ENCODE measurements at places on chromosomes 7 and 10.

DNA sequence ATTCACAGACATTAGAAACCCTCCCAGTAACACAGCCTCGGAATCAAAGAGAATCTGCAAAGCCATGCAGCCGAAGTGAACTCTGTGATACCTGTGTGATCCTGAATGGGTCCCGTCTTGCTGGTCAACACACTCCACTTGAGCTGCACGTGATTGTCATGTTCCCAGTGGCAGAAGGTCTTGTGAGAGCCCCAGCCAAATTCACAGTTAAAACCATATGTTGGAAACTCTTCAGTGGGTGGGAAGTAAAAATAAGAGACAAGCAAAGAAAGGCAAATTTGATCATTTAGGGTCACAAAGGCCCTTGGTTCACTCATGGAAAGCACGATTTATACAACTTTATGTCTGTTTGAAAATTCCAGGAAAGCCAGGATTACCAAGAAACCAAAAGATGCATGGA lies 142.3 kb downstream of the NRP1 start:
- DNase-seq = no peak

DNA sequence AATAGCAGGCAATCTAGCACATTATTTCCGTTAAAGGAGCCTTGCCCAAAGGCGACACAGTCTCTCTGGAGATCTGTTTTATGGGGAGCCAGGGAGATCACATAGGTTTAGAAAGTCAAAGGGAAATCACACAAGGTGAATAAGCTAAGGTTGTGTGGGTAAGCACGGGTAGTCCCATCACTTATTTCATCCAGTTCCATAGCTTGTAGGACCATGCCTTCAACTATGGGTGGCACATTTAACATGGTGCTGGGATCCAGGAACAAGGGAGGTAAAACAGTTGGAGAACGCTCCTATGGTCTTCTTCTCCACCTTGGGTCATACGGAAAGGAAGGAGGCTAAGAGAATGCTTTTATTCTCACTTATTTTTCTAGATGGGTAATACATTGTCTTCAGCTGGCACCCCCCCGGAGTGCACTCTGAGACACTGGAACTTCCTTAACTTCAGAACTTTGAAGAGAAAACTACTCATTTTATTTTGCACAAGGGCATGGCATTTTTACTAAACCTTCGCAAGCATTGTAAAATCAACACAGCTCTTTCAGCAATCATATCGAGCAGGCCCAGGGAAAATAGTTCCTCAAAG lies 435.4 kb downstream of the KIF20B start:
- DNase-seq = no peak

- DNase-seq = no peak
Measured at GRCh38 chr7:155560982-155561686, 14.8 kb upstream of the CNPY1 start.

GRCh38 chr7:158631574-158632195 lies 44.1 kb upstream of the PTPRN2 start:
- no peak for DNase-seq

GRCh38 chr7:30997316-30997715 lies 33.6 kb downstream of the GHRHR start:
- no peak for DNase-seq

DNA sequence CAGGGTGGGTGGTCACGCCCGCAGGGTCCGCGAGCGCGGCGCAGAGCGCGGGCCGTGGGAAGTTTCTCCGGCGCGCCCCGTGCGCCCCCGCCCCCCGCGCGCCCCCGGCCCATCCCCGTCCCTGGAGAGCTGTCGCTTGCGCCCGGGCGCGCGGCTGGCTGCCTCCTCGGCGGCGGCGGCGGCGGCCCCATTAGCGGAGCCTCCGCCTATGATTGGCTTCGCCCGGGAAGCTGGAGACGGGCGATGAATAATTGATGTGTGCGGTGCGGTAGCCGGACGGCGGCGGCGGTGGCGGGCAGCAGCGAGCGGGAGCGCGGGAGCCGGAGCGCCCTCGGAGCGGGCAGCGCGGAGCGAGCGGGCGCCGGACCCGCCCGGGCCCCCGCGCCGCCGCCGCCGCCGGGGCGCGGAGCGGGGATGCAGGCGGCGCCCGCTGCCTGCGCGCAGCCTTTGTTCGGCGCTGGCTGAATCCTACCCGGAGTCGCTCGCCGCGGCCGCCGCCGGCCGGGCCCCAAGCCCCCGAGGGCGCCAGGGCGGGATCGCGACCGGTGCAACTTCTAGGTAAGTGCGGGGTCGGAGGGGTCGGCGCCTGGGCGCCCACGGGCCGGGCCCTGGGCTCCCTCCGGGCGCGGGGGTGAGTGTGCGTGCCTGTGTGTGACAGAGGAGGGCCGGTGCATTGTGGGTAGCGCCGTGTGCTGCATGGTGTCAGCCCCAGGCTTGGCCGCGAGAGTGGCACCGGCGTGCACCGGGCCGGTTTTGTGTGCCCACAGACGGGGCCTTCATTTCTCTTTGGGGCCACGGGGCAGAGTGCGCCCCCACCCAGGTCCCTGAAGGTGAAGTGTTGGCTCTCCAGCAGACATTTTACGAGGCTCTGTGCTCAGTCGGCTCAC lies 103.8 kb upstream of the PPIF start:
- DNase-seq = peak; percentile 81

DNA sequence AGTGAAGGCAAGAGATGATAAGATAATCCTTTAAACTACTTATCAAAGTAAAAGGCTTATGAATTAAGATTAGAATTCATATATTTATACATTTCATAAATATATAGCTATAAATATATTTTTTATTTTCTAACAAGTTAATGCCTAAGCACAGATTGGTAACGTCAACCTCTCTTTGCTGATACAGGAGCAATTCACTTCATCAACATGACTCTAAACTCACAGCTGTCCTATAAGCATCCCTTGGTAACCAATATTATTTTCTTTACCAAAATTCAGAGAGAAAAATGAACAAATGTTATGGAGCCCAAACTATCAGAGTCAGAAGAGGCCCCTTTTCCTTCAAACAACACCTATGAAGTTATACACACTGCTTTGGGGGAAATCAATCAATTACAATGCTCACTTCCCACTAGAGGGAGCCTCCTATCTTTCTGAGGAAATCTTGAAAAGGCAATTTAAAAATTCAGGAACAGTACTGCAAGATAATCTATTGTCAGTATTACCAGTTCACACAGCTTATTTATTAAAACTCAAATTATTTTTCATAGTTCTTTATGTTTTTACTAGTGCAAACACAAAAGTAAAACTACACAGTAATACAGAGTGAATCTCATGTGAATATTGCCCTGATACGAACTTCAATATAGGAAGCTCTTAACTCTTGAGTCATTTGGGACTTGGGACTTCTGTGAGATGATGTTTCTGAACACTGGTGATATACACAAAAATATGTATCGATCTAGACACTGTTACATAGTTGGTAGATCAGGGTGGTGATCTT lies 51.0 kb upstream of the NOBOX start:
- DNase-seq = no peak

- no peak for DNase-seq
Measured at GRCh38 chr10:25646371-25646770, 287.7 kb upstream of the MYO3A start.

- DNase-seq = no peak
Measured at GRCh38 chr10:101285519-101286070, 56.3 kb upstream of the LBX1 start.

- DNase-seq = no peak
Measured at GRCh38 chr7:76069238-76069638, 21.3 kb downstream of the MDH2 start.

DNA sequence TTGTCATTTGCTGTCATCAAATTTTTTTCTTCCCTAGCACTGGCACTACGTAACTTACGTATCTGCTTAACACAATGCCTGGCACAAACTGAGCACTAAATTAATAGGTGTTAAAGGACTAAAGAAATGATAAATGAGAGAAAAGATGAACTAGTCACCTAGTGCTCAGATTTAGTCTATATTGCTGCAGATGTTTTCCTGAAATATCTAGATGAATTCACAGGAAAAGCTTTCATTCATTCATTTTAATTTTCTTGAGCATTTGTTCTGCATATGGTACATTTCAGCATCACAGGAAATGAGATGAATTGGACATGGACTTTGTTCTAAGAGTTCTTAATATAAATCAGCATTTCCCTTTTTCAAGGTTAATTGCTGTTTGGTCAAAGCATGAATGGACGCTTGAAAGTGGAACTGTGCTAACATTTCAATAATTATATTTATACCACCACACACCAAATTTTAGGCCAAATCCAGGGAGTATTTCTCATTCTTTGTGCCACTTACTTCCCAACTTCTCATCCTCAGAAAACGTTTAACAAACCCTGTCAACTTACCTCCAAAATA lies 163.2 kb upstream of the MDFIC start:
- no peak for DNase-seq

- DNase-seq = no peak
Measured at GRCh38 chr7:7051206-7051877, 131.0 kb upstream of the C1GALT1 start.

DNA sequence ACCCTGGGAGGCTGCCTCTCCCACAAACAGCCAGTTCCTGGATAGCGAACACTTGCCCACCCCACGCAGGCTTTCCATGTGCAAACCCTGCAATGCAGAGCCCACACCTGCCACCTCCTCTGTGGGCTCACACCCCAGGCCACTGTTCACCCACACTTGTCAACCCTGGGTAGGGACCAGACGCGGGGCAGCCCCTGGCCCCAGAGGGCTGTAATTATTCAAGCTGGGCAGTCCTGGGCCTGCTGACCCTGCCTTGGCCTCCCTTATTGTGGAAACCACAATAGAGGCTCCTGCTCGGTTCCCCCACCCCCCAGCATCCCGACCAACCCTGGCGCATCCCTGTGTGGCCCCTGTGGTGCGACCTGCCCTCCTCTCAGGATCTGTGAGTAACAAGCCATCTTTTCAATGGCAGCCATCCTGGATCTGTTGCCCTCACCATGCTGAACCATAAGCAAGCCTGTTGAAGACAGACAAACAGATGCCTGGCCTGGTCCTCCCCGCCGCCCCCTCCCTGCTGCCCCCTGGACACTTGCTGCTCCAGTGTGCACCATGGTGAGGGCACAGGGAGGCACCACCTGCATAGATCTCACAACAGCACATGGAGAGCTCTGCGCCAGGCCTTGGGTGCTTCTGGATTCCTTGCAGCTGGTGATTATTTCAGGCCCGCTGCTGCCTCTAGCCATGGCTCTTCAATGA lies 15.8 kb upstream of the UBE3C start:
- no peak for DNase-seq

DNA sequence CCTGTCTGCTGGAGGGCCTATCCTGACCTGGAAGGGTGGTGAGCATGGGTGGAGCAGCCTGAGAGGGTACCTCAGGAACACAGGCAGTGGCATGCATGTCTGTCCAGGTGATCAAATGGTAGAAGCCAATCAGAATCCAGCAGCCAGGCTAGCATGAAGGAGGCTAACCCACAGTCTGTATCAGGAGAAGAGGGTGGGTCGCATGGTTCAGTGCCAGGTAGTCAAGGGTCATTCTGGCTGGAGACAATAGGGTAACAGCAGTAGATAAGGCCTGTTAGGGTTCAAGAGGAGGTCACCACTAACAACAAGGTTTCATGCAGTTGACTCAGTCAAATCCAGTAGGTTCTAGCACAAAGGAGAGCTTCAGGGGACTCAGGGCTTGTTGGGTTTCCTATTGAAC lies 10.4 kb downstream of the ALDH18A1 start:
- no peak for DNase-seq

DNA sequence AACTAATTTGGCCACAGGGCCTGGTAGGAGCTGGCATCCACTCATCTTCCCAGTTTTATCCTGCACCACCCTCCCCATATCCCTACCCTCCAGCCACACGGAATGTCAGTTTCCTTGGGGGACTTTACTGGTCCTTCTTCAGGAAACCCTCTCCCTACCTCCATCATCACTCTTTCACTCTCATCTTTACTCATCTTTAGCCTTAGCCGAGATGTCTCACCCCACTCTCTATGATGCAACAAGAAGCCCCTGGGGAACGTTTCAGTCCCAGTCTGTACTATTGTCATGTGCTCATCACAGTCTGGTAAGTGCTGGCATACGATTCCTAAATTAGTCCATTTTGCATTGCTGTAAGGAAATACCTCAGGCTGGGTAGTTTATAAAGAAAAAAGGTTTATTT lies 34.9 kb upstream of the TMEM248 start:
- DNase-seq = no peak

DNA sequence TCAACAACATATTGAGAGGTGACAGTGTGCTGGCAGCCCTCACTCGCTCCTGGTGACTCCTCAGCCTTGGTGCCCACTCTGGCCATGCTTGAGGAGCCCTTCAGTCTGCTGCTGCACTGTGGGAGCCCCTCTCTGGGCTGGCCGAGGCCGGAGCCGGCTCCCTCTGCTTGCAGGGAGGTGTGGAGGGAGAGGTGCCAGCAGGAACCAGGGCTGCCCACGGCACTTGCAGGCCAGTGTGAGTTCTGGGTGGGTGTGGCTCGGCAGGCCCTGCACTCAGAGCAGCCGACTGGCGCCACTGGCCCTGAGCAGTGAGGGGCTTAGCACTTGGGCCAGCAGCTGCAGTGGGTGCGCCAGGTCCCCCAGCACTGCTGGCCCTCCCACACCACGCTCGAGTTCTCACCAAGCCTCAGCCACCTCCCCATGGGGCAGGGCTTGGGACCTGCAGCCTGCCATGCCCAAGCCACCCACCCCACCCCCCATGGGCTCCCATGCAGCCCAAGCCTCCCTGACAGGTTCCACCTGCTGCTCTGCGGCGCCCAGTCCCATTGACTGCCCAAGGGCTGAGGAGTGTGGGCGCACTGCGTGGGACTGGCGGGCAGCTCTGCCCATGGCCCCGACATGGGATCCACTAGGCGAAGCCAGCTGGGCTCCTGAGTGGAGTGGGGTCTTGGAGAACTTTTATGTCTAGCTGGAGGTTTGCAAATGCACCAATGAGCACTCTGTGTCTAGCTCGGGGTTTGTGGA lies 377.1 kb upstream of the ANKRD30A start:
- no peak for DNase-seq

DNA sequence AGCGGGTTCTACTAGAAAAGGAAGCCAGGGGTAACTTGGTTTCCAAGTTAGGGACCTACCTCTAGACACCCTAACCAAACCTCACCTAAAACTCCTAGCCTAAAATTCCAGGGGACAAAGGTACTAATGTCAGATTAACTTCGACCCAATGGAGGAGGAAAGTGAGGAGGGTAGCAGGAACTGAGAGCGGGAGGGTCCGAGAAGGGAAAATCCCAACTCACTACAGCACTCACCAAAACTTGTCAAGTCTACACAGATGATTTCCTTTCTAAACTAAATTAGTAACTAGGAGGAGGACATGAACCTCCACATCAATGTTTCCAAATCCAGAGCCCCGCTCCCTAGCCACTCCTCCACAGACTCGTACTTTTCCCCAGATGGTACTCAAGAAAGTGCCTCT lies 22.6 kb downstream of the CHCHD3 start:
- DNase-seq = no peak

DNA sequence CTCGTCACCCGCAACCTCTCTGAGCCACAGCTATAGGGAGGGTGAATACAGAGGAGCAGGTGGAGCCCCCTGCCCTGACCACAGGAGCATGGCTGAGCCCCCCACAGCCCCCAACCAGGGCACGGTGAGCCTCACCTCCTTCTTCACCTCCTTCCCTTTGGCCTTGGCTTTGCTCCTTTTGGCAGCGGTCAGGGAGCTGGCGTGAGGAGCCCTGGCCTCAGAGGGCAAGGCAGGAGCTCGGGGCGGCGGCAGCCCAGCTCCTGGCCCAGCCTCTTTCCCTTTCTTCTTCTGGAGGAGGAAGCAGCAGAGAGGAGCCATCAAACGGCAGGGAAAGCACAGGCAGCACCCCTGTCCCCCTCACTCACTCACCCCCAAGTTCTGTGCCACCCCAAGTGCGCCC lies 42.2 kb downstream of the SLC29A4 start:
- no peak for DNase-seq

All from BE2C (cell line).